Right lobe of liver (tissue), 6 donors: ENCODE measurements at places on chromosomes 6 and 20.
A peak's percentile ranks its signal among the peaks of the same experiment; 100 is the strongest.

GRCh38 chr6:125174626-125175025 is 21.1 kb downstream of the TPD52L1 start:
- peak; percentile 80 for DNase-seq

DNA sequence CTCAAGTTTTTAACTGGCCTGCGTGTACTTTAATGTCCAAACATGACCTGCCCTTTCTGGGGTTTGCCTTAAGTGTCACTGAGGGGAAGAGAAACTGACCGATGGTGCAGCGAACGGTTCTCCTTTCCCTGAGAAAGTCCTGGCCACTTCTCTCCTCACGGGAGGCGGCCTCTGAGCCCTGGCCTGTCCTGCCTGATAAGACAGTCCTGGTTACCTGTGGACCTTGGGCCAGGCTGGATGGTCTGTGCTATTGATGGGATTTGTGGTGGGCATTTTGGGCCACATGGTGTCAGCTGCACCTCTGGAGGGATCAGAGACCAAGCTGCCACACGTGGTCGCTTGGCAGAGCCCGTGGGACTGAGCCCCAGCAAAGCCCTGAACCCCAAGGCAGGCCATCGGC is 11.6 kb upstream of the NTSR1 start:
- DNase-seq = no peak

DNA sequence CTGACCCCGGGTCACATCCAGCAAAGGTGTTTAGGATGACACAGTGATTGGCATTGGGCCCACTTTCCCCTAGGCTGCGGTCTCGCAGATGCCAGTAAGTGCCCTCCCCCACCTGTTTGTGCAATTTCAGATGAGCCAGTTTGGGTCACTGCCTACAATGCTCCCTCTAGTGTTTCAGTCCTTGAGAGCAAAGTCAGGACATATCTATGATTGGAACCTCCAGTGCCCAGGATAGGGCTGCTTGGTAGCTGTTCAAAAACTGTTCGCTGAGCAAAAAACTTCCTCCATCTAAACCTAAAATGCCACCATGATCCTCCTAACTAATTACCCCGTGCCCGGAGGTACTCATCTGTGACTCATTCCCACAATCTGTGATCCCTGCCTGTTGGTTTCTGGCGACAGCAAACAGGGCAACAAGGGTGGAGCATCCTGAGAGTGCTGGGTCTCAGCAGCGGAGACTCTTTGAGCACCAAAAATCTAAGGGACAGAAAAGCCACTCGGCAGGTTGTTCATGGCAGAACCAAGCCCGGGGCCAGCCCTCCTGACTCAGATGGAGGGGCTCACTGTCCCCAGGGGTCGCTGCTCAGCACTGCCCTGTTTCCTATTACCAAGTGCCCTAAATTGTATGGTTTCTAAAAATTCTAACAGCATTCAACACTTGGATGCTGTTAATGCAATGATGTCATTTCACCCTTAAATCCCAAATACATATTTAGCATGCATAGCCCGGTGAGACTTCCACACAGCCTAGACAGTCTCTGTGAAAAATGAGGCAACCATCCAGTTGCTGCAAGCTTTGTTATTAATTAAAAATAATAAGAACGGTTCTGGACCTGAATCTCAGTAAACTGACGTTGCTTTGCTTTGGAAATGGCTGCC is 5.0 kb downstream of the VSX1 start:
- peak; percentile 79 for DNase-seq

GRCh38 chr20:17618673-17619013 is 48.8 kb downstream of the DSTN start:
- DNase-seq = no peak

- DNase-seq = no peak
These were observed 44.9 kb downstream of the MDFI start for GRCh38 chr6:41683273-41683522.

DNA sequence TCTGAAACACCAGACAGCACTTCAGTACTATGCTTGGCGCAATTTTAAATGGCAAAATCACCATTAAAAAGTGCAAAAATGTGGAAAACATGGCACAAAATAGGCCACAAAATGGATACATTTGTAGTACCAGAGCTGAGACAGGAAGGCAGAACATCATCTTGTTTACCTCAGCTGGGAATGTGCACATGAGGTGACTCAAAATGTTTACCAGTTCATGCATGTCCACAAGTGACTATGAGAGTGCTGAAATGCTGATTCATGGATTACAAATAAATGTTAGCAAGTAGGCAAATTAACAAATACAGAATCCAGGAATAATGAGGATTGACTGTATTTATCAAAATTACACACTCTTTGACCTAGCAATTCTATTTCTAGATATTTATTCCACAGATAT is 201.6 kb downstream of the ISM1 start:
- no peak for DNase-seq
